GM04503 (cell line): ENCODE measurements at places on chromosomes 2 and 18.

GRCh38 chr18:48949606-48950535 lies 894 bp downstream of the SMAD7 start:
- DNase-seq, result no peak

DNA sequence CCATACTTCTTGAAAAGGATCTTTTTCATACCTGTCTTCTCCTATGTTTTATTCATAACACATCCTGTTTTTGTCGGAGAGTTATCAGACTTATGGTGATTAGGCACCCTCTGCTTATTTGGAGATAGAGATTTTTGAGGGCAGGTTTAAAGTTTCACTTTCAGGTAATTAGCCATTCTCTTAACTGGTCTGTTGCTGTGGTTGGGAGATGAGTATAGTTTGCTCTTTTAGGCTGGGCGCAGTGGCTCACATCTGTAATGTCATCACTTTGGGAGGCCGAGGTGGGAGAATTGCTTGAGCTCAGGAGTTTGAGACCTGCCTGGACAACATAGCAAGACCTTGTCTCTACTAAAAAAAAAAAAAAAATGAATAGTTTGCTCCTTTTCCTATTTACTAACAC lies 25.3 kb downstream of the SFTPB start:
- no peak for DNase-seq

DNA sequence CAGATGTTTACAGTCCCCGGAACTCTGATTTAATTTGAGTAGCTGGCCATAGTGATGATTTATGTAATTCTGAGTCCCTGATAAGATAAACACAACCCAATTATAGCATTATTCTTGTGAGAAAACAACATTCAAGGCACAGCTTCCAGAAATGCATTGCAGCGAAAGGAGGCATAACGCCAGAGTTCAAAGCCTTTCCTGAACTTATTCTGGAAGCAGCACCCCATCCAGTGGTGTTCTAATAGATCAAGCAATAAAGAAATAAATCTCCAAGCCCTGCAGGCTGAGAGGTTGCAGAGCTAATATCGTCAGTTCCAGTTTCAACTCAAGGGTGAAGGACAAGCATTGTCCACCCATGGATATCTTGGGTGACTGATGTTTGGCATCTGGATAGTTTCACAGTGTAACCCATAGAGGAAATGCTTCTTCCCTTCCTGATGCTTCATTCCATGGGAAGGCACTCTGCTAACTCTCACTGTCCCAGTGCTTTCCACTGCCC lies 18.8 kb downstream of the CDH2 start:
- DNase-seq, result no peak

DNA sequence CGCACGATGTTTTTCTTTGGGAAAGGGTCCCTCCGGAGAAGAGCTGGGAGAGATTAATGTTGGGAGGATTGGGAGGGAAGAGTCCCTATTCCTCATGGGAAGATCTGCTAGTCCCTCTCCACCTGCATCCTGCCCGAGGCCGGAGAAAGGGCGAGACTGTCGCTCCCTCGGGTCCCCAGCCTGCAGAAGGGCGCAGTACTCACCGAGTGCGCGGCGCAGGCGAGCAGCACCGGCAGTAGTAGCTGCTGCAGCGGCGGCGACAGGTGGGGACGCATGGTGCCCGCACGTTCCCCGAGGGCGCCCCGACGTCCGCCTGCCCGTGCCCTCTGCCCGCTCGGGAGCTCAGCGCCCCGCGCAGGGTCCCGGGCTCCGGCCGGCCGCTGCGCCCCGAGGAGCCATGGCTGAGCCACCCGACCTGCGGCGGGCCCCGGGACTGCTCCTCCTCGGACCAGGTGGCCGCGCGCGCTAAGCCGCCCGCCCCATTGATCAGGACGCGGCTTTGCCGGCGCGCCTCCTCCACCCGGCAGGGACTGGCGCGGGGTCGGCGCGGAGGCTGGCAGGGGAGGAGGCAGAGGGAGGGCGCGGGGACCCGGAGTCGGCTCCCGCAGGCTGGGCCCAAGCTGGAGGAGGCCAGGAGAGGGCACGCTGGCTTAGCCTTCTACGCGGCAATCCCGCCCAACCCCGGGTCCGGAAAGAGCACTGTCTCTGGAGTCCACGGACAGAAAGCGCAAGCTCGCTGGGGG lies at the start of gene SCTR:
TSS of gene SCTR (minus strand) at position 532 of the 743 bp plus-strand sequence. CDS start at position 275, 257 bp downstream.
- no peak for DNase-seq

DNA sequence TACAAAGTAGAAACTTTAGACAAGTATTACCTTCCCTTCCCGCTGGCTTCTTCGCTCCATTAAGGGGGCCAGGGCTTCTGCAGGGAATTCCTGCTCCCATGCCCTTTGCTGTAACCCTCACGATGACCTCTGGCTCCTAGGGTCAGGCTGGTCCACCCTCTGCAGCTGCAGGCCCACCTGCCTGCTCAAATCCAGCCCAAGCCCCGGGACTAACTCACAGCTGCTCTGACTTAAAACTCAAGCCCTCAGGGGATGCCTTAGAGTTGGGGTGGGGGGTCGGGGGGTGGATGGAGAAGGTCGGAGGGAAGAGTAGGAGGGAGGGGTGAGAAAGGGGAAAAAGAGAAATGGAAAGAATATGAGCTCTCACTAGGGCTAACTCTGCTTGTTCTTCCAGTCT lies 4.9 kb downstream of the IGFBP5 start:
- DNase-seq, result no peak

DNA sequence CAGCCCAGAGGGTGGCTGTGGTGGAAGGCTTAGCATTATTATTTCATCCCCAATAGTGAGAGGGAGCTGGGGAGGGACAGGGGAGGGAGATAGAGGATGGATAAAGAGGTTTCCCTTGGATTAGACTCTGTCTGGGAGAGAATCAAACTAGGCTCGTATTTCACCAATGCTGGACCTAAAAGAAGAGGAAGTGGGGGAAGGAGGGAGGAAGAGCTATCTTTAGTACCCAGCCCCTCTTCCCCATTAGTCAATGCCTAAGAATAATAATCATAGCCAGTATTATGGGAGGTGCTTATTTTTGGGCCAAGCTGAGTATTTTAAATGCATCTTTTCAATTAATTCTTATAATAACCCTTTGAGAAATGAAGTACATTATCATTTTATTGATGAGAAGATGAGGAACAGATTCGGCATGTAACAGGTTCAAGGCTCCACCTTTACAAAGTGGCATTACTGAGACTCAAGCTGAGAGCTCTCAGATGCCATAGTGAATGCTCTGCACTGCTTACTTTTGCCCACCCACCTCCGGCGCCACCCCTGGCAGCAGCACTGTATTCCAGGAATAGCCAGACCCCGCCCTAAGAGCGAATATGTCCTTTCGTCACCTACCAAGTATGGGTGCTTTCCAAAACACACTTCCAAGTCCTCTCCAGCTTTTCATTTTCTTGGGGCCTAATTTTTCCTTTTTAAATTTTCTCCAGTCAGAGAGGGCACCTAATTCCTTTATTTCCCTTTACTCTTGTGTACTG lies 21.0 kb downstream of the PAX8 start:
- DNase-seq, result no peak
